ENCODE measurements at places on chromosomes 4 and X. TPM values are rescaled to one million over a fixed set of nuclear protein-coding genes. Genes with fewer than 3 reads are reported as not detected.

DNA sequence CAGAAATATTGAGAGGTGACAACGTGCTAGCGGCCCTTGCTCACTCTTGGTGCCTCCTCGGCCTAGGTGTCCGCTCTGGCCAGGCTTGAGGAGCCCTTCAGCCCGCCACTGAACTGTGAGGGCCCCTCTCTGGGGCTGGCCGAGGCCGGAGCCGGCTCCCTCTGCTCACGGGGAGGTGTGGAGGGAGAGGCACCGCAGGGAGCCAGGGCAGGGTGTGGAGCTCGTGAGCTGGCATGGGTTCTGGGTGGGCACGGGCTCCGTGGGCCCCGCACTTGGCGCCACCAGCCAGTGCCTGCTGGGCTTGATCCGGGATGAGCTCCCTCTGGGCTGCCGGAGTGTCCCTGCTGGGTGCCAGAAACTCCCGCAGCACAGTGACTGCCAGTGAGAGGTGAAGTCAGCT is 16.0 kb upstream of the VAMP7 start:
- DNase-seq, result no peak
- H3K27me3 ChIP-seq, result peaks cover 9% of the 10 kb centered on the region
- H3K36me3 ChIP-seq, result no peaks in the 10 kb centered on the region
- H3K27ac ChIP-seq, result no peak overlapping the region
- no peak overlapping the region for H3K4me3 ChIP-seq
- H3K4me1 ChIP-seq, result no peaks in the 10 kb centered on the region

DNA sequence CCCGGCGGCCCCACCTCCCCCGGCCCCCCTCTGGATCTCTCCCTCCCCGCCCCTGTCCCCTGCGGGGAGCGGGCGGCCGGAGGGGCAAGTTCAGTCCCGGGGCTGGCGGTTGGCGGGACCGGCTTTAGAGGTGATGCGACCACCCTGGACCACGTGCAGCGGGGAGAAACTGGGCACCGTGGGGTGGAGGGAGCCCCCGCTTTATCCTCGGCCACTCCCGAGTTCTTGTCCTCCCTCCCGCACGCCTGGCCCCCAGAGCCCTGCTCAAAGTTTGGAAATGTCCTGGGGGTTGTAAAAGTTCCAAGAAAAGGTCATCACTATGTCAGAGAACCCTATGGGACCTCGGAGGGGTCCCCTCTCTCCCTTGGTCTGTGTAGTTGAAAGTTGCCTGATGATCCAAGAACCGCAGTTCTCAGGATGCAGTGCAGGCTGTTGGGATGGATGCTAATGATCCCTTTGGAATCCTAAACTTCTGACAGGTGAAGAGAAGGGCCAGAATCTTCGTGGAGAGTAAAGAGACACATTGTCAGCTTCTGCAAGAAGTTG is 411 bp upstream of the VEGFC start:
- H3K36me3 ChIP-seq, result no peaks in the 10 kb centered on the region
- no peak for DNase-seq
- H3K27me3 ChIP-seq, result peaks cover 45% of the 10 kb centered on the region
- H3K4me3 ChIP-seq, result peak overlapping the region; percentile 13
- H3K4me1 ChIP-seq, result peaks cover 3% of the 10 kb centered on the region
- H3K27ac ChIP-seq, result no peak overlapping the region

DNA sequence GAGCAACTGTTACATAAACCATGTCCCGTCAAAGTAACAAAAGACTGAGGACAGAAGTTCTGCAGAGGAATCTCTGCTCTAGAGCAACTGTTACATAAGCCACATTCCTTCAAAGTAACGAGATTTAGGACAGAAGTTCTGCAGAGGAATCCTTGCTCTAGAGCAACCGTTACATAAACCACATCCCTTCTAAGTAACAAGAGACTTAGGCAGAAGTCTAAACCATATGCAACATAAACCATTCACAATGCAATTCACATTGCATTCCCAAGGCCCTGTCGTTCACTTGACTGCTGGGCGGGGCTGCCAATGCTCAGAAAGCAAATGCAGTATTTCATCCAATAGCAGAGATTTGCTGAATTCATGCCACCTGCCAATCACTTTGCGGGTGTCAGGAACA is 124.4 kb upstream of the PUDP start:
- no peak overlapping the region for H3K4me3 ChIP-seq
- no peaks in the 10 kb centered on the region for H3K27me3 ChIP-seq
- no peaks in the 10 kb centered on the region for H3K4me1 ChIP-seq
- H3K27ac ChIP-seq, result no peak overlapping the region
- H3K36me3 ChIP-seq, result no peaks in the 10 kb centered on the region

DNA sequence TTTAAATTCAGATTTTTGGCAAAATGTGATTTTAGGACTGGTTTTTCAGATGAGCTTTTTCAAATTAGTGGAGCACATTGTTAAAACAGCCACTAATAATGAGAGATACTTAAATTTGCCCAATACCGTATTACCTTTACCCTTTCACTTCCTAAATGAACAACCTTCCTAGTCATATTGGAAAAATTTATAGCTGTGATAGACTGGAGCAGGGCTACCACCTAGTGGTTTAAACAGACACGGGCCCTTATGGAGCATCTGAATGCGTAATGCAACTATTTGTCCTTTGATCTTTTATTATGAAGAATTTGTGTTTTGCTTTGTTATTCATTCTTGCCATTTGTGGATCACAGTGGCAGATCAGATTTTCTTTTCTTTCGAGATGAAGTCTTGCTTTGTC is 72.7 kb downstream of the KDM6A start:
- no peak for DNase-seq
- no peak overlapping the region for H3K4me3 ChIP-seq
- no peaks in the 10 kb centered on the region for H3K27me3 ChIP-seq
- H3K4me1 ChIP-seq, result peaks cover 7% of the 10 kb centered on the region
- peaks cover 16% of the 10 kb centered on the region for H3K36me3 ChIP-seq

DNA sequence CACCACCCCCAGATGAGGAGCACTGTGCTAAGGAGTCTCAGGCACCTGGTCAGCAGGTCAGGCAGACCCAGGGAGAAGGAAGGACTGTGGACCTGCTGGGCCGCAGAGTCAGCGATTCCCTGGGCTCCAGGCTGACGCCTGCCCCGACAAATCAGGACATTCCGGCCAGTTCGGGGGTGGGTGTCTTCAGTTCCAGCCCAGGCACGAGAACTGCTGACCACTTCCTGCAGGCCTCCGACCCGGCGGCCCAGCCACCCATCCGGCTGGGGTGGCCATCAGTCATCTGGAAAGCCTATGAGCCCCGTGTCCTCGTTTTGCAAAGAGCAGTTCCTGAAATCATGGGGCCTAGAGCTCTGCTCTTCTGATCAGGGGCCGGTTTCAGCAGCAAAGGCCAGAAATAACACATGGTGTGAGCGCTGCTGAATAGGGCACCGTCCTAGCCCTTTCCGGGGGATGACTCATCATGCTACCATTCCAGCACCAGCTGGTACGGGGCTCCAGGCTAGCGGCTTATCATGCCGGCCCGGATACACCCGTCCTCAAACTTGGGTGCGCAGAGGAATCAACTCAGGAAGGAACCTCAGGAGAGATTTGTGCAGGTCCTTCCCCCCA is 7.8 kb upstream of the SH3TC1 start:
- peaks cover 9% of the 10 kb centered on the region for H3K27me3 ChIP-seq
- H3K4me1 ChIP-seq, result peaks cover 8% of the 10 kb centered on the region
- H3K4me3 ChIP-seq, result no peak overlapping the region
- no peak overlapping the region for H3K27ac ChIP-seq
- no peaks in the 10 kb centered on the region for H3K36me3 ChIP-seq

DNA sequence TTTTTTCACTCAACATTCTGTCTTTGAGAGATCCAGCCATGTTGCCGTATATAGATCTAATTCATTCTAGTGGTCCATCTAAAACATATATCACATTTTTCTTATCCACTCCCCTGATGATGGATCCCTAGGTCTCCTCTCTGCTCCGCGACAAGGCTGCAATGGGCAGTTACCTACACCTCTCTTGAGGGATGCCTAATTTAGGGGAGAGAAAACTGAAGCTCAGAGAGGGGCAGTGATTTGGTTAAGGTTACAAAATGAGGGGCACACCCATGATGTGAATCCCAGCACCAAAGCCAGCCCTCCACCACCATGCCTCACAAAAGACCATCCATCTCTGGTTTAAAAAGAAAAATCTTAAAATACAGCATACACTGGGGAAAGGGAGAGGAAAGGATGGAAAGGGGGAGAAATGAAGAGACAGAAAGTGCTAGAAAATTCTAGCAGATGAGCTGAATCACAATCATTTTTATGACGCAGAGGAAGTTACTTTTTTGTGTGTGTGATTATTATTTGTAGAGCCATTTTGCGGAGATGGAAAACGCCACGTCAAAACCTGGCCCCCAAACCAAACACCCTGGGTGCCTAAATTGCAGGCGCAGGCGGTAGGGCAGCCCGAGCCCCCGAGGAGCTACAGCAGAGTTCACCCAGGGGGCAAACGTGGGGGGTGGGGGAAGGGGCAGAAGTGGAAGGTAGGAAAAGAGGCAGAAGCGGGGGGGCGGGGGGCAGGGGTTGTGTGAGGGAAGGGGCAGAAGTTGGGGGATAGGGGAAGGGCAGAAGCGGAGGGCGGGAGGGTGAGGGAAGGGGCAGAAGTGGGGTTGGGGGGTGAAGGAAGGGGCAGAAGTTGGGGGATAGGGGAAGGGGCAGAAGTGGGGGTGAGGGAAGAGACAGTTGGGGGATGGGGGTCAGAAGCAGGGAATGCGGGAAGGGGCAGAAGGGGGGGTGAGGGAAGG is 1.3 kb upstream of the TSPYL2 start:
- peaks cover 14% of the 10 kb centered on the region for H3K36me3 ChIP-seq
- no peaks in the 10 kb centered on the region for H3K27me3 ChIP-seq
- H3K4me1 ChIP-seq, result peaks cover 33% of the 10 kb centered on the region
- H3K4me3 ChIP-seq, result peak overlapping the region; percentile 65
- H3K27ac ChIP-seq, result peak overlapping the region; percentile 79

- H3K27ac ChIP-seq, result no peak overlapping the region
- H3K27me3 ChIP-seq, result no peaks in the 10 kb centered on the region
- H3K36me3 ChIP-seq, result no peaks in the 10 kb centered on the region
- H3K4me1 ChIP-seq, result no peaks in the 10 kb centered on the region
- no peak for DNase-seq
Observed at GRCh38 chr4:177975315-177975987, 533.2 kb upstream of the AGA start.

- DNase-seq, result no peak
- peaks cover 5% of the 10 kb centered on the region for H3K27me3 ChIP-seq
- H3K36me3 ChIP-seq, result no peaks in the 10 kb centered on the region
Observed at GRCh38 chrX:10199212-10199611, 42.4 kb downstream of the CLCN4 start.

DNA sequence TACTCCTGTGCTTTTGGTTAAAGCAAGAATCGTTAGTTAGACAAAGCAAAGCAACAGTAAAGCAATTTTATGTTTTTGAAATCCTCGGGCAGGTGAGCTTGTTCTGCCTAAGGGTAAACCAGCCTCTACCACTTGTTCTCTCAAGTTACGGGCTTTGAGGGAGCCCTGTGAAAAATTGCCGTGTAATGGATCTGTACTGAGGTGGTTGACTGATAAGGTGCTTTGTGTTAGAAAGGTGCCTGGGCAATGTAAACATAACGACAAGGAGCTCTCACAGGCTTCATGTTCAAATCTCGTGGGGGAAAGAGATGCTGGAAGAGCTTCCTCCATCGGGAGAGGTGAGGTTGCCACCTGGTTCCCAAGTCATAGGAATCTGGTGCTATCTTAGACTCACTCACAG is 111.8 kb downstream of the TRAPPC11 start:
- H3K4me1 ChIP-seq, result no peaks in the 10 kb centered on the region
- H3K36me3 ChIP-seq, result no peaks in the 10 kb centered on the region
- no peak overlapping the region for H3K4me3 ChIP-seq
- peaks cover 2% of the 10 kb centered on the region for H3K27me3 ChIP-seq
- no peak overlapping the region for H3K27ac ChIP-seq
- no peak for DNase-seq

DNA sequence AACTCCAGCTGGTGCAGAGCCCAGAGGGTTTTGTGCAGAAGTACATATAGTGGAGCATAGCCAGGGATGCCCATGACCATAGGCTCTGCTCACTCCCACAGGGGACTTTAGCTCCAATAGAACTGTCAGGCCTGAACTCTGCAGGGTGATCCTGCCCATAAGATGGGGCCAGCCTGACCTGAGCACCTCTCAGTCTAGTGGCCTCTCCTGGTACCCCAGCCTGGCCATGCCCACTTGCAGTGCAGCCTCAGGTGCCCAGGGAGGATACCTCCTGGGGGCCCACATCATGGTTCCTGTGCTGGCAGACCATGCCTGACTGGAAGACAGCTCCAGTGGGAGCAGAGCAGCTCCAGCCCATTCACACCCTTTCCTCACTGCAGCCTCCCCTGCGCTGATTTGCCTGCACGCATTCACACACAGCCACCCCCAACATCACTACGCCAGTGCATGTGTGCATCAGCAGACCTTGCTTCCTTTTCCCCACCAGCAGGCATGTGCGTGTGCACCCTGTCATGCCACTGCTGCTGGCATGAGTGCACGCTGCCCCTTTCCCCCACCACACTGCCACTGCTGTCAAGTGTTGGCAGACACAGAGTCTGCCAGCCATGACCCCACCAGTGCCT is 53.0 kb upstream of the MMAA start:
- H3K4me1 ChIP-seq, result no peaks in the 10 kb centered on the region
- no peak overlapping the region for H3K27ac ChIP-seq
- H3K36me3 ChIP-seq, result no peaks in the 10 kb centered on the region
- no peak overlapping the region for H3K4me3 ChIP-seq

GRCh38 chrX:2614911-2615310 is 76.2 kb upstream of the CD99 start:
- H3K4me1 ChIP-seq, result peaks cover 42% of the 10 kb centered on the region
- H3K36me3 ChIP-seq, result peaks cover 70% of the 10 kb centered on the region
- no peak for DNase-seq
- H3K27ac ChIP-seq, result no peak overlapping the region
- no peaks in the 10 kb centered on the region for H3K27me3 ChIP-seq
- H3K4me3 ChIP-seq, result no peak overlapping the region

DNA sequence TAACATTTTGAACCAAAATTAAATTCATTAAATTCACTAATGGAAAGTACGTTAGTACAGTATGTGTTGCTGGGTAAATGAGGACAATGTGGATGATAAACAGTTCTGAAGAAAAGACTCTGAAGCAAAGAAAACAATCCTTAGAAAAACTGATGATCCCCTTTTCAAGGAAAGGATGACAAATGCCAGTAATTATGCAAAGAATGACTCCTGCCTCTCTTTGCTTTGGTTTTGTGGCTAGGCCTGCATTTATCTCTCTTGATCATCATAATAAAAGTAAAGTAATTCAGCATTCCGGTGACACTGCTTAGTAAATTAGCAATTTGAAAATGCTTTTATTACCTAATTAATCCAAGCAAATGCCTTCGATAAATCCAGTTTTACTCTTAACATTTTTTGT is 652.2 kb upstream of the DIPK2B start:
- H3K4me3 ChIP-seq, result peak overlapping the region; percentile 20
- peaks cover 9% of the 10 kb centered on the region for H3K36me3 ChIP-seq
- H3K27ac ChIP-seq, result no peak overlapping the region
- H3K4me1 ChIP-seq, result peaks cover 30% of the 10 kb centered on the region
- no peaks in the 10 kb centered on the region for H3K27me3 ChIP-seq
- no peak for DNase-seq

- peaks cover 15% of the 10 kb centered on the region for H3K4me1 ChIP-seq
- H3K4me3 ChIP-seq, result no peak overlapping the region
- no peaks in the 10 kb centered on the region for H3K36me3 ChIP-seq
- no peak for DNase-seq
Observed at GRCh38 chr4:95289028-95289634, 259.6 kb downstream of the UNC5C start.

GRCh38 chr4:163440040-163440439 is 33.5 kb downstream of the TKTL2 start:
- no peak overlapping the region for H3K27ac ChIP-seq
- no peak overlapping the region for H3K4me3 ChIP-seq
- H3K4me1 ChIP-seq, result no peaks in the 10 kb centered on the region
- no peaks in the 10 kb centered on the region for H3K36me3 ChIP-seq
- DNase-seq, result no peak

The DOK7 gene
- total RNA-seq, result not detected

The TMEM165 gene
- 77.2 TPM for total RNA-seq

The TGIF2LX gene
- not detected for total RNA-seq

The MAGEB10 gene
- total RNA-seq, result not detected

Measured in activated CD8-positive, alpha-beta memory T cell treated with anti-CD3 and anti-CD28 coated beads, Interleukin-2, amount 10 ng/mL, durations not matched to agents 7 days and 5 days (primary cell).